DMS 273 treated with DMSO at 0.1 percent for 48 hours (cell line): ENCODE measurements at places on chromosomes 5 and 9.

GRCh38 chr5:39755452-39755851 lies 330.7 kb upstream of the DAB2 start:
- no peak for DNase-seq

DNA sequence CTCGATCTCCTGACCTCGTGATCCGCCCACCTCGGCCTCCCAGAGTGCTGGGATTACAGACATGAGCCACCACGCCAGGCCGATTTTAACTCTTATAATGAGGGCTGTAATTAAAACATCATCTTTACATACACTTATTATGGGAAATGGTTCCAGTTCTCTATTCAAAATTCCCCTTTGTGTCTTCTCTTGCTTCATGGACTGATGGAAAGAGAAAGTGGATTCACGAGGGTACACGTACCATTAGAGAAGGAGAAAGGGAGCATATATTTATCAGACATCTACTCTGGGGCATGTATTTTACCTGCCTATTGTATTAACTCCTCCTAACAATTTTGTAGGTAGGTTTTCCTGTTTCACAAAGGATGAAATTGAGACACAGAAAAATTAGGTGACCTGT lies 31.1 kb downstream of the PTGS1 start:
- no peak for DNase-seq

- DNase-seq: no peak
These were observed 67.5 kb downstream of the SPEF2 start for GRCh38 chr5:35685161-35685560.

GRCh38 chr5:172528440-172528839 lies 74.1 kb upstream of the SH3PXD2B start:
- no peak for DNase-seq
